AG09319 (cell line): ENCODE measurements at places on chromosomes 1 and 21.

DNA sequence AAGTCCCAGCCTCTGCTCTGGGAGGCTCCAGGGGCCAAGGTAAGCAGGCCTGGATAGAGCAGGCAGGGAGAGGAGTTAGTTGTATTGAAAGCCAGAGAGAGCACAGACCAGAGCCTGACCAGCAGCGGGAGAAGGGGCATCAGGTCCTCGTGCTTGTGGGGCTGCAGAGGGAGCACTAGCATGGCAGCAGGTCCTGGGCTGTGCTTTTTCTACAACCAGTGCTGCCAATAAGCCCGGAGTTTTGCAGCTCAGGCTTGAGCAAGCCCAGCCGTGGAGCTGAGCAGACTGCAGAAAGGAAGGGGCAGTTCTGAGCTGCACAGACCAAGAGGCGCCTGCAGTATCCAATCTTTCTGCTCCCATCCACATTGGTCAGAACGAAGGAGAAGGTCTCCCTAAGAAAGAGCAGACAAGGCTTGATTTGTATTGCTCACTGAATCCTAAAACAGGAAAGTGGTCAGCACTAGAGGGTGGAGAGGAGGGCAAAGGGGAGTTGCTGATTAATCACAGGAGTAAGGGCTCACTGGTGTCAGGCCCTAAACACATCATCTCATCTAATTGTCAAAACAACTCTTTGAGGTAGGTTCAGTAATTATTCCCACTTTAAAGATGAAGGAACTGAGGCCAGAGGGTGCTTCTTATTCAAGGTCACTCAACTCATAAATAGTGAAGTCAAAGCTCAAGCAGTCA lies 2.7 kb downstream of the DENND2D start:
- DNase-seq, result no peak

GRCh38 chr1:169886931-169887330 lies 6.8 kb downstream of the SCYL3 start:
- no peak for DNase-seq

GRCh38 chr1:57845041-57845440 lies 421.2 kb upstream of the DAB1 start:
- no peak for DNase-seq

GRCh38 chr1:230016159-230016558 lies 50.9 kb upstream of the GALNT2 start:
- no peak for DNase-seq

DNA sequence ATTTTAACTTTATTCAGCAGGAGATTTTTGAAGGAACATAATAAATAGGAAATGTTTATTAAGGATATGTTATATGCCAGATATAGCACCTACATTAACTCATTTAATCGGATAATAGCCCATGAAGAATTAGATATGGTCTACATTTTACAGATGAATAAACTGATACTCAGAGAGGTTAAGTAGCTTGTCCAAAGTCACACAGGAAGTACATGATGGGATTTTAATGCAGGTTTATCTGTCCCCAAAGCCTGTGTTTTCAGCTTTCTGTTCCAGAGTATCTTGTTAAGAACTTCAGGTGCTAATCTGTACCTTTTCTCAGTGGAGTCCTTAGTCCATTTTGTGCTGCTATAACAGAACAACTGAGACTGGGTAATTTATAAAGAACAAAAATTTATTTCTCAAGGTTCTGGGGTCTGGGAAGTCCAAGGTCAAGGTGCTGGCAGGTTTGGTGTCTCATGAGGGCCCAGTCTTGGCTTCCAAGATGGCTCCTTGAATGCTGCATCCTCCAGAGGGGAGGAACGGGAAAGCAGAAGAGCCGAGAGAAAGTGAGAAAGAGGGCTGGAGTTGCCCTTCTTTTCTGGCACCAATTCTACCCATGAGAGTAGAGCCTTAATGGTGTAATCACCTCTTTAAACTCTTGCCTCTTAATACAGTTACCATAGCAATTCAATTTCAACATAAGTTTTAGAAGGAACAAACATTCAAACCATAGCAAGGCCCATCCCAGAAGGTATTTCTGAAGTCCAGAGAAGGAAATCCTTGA lies 17.3 kb downstream of the C1orf21 start:
- DNase-seq, result no peak

DNA sequence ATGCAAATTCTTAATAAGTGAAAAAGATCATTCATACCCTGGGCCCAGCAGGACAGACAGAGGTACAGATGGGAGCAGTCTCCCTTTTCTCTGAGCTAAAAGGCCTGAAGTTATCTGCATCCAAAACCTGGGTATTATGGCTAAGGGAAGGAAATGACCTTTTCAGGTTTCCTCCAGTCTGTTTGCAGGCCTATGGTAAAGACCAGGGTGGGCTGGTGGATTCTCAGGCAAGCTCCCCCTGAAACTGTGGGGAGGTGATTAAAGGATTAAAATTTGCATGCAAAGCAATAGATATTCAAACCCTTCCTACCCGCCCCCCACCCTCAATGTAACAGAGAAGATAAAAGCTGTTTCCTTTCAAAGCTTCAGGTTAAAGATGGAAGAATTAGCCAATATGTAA lies 471.8 kb upstream of the RUNX1 start:
- no peak for DNase-seq

DNA sequence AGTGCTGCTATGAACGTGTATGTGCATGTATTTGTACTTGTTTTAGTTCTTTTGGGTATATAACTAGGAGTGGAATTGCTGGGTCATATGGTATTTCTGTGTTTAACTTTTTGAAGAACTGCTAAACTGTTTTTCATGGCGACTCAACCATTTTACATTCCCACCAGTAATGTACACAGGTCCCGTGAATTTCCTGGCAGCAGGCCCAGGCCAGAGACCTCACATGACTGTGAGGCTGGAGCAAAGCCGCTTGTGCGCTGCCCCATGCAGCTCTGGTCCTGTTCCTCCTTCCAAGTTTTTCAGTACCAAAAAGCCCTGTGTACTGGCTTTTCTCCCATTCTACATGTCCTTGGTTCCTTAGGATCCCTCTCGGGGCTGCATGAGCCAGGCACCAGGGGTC lies 29.6 kb downstream of the ACOT11 start:
- no peak for DNase-seq

GRCh38 chr1:41417335-41417682 lies 56.1 kb downstream of the FOXO6 start:
- no peak for DNase-seq

- no peak for DNase-seq
Observed at GRCh38 chr1:203098445-203098844, 12.6 kb upstream of the MYOG start.

DNA sequence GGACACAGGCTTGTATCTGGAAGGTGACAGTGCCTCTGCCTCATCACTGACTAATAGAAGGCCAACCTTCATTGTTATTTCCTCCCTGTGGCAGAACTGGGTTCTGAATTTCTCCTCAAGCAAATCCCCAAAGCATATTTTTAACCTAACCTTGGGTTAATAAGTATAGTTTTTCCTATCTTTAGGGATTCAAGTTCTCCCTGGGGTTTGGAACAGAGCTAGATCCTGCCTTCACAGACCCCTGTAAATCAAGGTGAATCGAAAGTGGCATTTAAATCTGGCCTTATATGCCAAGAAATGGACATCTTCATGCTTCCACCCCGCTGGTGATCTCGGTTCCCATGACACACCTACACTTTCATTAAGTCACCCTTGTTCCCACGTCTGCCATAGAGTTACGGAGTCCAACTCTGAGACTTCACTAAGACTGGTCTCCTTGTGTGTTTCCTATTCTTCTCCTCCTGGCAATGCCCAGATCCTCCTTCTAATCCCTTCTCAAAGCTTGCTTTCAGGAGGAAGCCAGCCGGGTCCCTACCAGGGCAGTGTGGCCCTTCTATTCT lies 4.3 kb upstream of the CHI3L2 start:
- DNase-seq, result no peak

GRCh38 chr1:243902100-243902499 lies 52.1 kb upstream of the AKT3 start:
- no peak for DNase-seq

- DNase-seq, result no peak
Observed at GRCh38 chr1:173666646-173667045, 3.0 kb downstream of the ANKRD45 start.

- no peak for DNase-seq
Observed at GRCh38 chr1:234835239-234835638, 225.3 kb upstream of the IRF2BP2 start.

DNA sequence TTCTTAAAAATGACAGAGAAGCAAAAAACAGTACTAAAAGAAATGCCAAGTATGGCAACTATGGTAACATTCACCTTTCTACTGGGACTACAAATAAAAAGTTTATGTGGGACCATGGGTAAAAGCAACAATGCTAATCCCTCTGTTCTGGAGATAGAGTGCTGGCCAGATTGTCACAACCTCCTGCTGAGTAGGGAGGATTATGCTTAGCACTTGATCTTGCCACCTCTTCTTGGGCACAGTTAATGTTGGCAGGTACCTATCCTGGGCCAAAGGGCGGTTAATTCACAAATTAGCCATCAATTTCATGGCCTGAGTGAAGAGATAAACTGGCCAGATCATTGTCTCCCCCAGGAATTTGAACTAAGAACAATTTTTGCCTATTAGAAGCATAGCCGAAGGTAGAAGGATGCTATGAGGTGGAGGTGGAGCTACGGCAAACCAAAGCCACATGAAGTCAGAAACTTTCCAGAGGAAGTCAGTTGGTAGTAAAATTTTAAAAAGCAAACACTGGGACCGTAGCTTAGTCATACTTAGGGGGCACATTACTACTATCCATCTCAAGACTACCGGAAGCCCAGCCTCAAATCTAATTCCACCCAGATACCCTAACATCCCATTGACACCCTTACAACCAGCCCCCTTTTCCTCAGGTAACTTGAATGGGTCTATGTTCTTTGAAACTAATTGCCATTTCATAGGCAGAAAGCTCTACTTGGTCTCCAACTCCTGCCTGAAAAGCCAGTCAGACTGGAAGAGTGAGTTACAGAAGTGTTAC lies 2.7 kb downstream of the SCYL3 start:
- DNase-seq, result no peak

DNA sequence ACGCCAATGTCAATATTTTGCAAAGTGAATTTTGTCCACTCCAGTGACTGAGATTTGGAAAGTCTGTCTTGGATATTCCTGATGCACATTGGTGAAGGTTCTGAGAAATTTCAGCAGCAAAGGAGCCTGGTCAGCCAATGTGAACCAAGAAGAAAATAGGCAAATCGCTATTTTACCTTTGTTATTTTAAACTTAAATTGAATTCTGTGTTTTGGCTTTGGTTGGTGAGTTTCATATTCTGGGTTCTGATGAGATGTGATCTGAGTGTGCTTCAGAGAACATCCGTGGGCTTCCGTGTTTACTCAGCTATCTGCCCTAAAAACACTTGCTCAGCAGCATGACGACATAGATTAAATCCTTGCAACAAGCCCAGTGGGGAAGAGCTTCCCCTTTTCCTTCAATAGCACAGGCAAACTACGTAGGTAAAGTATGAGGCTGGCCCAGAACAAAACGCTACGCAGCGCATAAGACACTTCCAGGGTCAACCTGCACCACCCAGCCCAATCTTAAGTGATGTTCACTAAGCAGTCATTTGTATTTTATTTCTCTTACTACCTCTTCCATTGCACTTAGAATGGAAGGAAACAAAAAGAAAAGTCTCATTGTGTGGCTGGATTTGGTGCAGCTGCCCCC lies 176.4 kb upstream of the KAZN start:
- no peak for DNase-seq

DNA sequence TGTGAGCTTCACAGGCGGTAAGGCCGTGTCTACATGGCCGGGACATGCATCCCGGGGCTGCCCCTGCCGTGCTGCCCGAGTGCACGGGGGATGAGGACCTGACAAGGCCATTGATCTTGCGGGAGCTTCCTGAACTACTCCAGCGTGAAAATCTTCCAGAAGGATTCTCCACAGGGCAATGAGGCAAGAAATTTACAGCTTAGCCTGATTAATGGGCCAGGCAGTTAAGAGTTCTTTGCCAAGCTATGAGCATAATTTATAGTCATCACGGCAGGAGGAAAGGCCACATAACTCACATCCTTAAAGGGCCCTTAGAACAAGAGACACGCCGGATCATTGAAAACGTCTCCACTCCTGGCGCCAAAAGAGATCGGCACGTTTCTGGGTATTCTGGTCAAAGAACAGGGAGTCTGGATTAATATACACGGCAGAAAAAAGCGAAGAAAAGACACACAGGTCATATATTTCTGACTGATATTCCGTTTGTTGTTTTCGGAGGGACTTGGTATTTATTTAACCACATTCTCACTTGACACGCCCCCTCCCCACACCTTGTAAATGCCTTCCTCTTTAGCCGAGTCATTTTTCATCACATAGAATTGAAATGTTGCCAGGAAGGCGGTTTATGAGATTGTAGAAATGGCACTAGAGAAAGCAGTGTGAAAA lies 180.5 kb downstream of the DYRK1A start:
- DNase-seq, result no peak

DNA sequence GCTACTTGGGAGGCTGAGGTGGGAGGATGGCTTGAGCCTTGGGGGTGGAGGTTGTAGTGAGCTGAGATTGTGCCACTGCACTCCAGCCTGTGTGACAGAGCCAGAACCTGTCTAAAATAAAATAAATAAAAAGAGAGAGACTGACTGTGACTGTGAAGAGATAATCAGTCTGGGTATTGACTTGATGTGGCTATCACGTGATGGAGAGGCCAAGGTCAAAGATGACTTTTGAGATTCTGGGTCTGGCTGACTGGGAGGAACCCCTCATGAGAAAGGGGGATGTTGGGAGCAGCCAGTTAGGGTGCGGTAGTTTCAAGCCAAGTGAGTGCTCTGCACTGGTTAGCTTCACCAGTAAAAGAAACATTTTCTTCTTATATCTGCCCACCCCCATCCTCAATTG lies 66.8 kb downstream of the CDC14A start:
- DNase-seq, result no peak

GRCh38 chr1:213779228-213779627 lies 208.5 kb upstream of the PROX1 start:
- no peak for DNase-seq

DNA sequence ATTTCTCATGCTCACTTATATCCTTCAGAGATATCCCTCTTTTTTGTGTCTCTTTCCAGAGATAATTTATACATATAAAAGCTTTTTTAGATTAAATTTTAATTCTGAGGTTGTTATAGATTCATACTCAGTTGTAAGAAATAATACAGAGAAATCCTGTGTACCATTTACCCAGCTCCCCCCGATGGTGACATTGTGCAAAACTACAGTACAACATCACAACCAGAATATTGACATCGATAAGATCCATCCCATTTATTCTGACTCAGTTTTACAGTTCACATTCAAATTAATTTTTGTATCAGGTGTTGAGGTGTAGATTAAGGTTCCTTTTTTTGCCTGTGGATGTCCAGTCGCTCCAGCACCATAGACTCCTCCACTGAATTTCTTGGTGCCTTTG lies 14.3 kb downstream of the DMRTB1 start:
- no peak for DNase-seq

DNA sequence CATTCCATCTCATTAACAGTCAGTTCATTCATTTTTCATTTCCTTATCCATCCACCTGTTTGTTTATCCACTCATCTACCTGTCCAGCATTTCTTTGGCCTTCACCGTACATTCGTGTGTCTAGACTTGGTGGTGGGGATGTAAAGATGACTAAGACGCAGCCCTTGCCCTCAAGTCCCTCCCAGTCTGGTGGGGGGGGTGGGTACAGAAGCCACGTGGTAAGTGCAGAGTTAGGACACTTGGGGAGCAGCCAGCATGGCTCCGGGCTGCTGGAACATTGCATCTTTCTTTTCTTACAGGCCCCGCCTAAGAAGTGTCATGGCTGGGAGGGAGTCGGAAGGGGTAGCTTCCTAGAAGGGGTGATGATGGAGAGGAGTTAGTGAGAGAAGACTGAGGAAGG lies 17.2 kb downstream of the KIF26B start:
- DNase-seq, result no peak
